Thoracic aorta (tissue), 2 donors: ENCODE measurements at places on chromosomes 12 and 14. TPM values are rescaled to one million over a fixed set of nuclear protein-coding genes. Genes with fewer than 3 reads are reported as not detected.

DNA sequence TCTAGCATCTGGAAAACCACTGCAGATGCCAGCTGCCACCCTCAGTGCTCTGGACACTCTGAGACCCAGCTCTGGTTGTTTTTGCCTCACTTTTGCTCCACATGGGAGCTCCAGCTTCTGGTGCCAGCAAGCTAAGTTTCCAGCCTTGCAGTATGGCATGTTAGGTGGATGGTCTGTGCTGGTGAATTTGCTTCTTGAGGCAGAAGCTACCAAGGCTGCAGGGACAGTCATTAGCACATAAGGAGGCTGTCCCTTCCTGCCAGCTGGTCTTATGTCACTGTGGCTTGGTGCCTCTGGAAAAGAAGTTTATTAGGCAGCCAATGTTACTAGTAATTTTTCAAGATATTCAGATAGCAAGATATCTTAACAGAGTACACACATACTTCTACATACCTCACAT, 64.2 kb upstream of the CSRP2 start:
- DNase-seq: no peak

Gene BATF
- total RNA-seq: 9.5 TPM

Gene AKAP6
- 104 TPM for total RNA-seq

DNA sequence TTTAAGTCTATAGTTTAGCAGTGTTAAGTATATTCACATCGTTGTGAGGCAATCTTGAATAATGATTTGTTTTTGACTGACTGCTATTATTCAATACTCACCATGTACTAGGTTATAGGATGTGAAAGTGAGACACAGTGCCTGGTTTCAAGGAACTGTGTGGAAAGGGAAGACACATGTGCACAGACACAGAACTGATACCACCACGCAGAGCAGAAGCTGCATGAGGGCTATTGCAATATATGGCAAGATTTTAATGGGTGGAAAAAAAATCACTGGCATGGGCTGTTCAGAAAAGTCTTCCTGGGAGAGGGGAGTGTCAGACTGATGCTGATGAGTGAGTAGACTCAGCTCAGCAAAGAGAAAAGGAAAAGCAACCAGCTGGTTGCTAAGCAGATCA, 10.4 kb downstream of the SLC7A8 start:
- DNase-seq: no peak

Gene DUSP6
- 147 TPM for total RNA-seq

Gene CYP27B1
- total RNA-seq: 2.2 TPM

DNA sequence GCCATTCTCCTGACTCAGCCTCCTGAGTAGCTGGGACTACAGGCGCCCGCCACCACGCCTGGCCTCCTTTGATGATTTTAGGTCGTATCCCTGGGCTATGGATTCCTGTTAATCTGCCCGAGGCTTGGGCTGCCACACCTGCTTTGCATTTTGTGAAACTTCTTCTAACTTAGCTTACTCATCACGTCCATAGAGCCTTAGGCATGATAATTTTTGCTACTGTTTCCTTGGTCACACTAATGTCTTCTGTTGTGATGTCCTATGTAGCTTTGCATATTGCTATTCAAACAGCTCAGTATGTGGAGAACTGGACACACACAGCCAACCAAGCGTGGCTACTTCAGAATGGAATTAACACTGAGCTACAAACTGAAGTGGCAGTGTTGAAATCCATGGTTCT, 47.5 kb upstream of the DDX11 start:
- no peak for DNase-seq

Gene ETFRF1
- total RNA-seq: 39.1 TPM

DNA sequence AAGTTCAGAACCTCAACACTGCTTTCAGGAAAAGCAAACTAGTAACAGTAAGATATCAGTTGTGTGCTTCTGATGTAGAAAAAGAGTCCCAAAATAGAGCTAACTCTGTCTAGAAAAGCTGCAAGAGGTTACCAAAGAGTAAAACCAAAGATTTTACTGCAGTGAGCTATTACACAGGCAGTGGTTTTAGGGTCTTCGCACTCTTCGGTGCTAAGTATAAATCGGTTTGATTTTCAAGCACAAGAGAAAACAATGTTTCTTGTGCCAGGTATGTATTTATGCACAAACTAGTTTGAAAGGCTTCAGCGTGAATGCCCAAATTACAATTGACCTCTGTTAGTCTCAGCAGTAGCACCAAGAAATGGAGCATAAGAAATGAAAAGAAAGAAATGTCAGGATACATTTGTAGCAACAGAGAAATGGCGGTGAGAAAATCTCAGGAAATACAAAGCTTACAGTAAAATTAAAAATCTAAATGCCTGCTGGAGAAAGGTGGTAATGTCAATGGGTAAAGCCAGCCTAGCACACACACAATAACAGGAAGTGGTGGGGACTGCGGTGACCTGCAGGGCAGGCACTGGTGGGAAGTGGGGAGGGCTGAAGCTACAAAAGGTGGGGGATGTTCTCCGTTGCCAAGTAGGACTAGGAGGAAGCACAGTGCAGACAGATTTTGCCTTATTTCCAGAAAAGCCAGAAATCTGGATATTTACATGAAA, 18.0 kb upstream of the DYRK2 start:
- no peak for DNase-seq

- no peak for DNase-seq
Observed at GRCh38 chr12:93080452-93080851, 151.4 kb upstream of the EEA1 start.

Gene NPFF
- not detected for total RNA-seq

DNA sequence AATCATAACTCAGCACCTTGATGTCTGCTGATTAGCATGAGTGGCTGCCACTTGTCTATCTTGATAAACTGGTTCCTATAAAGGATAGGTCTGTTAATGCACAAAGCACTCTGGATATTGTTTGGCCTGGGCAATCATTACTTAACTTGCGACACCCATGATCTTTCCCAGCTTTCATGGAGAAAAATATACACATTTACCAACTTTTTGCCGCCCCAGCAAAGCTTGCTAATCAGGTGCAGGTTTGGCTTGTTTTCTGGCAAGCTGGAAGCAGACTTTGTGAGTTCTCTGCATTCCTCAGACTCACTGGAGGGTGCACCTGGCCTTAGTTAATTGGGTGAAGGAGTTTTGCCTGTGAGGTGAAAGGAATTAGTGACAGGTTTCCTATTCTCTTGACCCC, 1126.4 kb upstream of the FLRT2 start:
- no peak for DNase-seq

Gene B4GALNT3
- total RNA-seq: 16.8 TPM
